Lung (tissue), 17 donors: ENCODE measurements at places on chromosomes 11 and 22.

DNA sequence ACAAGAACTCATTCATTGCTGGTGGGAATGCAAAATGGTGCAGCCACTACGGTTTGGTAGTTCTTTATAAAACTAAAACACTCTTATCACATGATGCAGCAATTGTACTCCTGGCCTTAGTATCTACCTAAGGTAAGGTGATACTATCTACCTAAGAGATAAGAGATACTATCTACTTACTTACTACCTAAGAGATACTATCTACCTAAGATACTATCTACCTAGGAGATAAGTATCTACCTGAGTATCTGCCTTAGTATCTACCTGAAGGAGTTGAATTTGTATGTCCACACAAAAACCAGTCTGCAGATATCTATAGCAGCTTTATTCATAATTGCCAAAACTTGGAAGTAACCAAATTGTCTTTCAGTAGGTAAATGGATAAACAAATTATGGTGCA is 29.0 kb upstream of the SMCO4 start:
- no peak for DNase-seq

DNA sequence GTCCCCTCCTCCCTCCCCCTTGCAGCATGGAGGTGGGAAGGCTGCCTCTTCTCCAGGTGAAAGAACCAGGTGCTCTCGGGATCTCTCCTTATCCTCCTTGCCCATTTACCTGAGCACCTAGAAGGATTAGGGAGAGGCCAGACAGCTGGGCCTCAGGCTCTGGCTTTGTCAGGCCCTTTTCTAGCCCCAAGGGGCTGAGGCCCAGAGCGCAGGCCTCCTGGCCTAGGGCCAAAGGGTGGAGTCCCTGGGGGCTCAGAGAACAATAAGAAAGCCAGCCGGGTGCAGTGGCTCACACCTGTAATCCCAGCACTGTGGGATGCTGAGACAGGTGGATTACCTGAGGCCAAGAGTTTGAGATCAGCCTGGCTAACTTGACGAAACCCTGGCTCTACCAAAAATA is 5.4 kb upstream of the TTLL1 start:
- DNase-seq: no peak

- DNase-seq: no peak
Observed at GRCh38 chr11:94133752-94134151, 5.1 kb downstream of the PANX1 start.

DNA sequence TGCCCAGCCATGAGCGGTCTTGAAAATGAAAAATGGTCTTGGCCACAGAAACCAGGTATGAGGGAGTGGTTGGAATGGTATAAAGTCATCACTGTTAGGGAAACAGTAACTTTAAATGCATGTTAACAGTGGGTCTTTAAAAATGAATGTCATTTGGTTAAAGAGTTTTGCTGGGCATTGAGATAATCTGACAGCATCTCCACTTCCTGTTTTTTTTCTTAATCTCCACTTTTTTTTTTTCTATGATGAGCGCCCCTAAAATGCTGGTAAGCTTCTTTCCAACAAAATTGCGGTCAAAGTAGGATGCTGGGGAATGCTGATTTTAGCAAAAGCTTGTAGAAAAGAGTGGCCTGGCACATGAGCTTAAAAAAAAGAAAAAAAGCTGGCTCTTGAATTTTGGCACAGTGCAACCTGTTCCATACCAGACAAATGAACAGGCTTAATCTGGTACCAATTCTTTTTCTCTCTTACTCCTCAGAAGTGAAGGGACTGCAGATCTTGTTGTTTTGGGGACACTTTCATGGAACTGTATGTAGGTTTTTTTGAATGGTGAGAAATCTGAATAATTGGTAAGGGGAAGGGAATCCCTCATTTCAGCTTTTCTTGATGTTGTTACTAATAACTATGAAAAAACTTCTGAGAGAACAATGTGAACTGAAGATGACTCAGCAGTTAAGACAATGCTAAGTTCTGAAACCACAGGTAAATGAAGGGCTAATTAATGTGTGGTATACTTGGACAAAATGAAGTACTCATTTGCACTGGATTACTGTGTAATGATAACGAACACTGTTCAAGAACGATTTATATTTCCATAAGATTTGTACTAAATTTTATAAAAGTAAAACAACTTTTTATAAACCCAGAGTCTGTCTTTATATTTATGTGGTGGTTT is 3.1 kb upstream of the ARHGEF12 start:
- no peak for DNase-seq

DNA sequence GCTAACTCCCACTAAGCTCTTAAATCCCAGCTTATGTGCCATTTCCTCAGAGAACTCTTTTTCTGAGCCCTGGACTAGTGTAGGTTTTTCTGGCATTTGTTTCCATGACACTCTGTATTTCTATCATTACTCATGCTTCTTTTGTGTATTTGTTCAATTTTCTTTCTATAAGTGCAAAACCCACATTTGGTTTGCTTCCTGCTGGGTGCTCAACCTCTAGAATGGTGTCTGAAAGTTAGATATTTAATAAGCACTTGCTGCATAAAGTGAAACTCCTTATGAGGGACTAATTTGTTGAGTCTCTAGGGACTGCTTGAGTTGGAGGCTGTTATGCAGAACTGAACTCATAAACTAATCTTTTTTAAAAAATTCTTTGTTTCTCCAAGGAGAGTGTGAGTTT is 68.6 kb downstream of the SYT9 start:
- DNase-seq: no peak

DNA sequence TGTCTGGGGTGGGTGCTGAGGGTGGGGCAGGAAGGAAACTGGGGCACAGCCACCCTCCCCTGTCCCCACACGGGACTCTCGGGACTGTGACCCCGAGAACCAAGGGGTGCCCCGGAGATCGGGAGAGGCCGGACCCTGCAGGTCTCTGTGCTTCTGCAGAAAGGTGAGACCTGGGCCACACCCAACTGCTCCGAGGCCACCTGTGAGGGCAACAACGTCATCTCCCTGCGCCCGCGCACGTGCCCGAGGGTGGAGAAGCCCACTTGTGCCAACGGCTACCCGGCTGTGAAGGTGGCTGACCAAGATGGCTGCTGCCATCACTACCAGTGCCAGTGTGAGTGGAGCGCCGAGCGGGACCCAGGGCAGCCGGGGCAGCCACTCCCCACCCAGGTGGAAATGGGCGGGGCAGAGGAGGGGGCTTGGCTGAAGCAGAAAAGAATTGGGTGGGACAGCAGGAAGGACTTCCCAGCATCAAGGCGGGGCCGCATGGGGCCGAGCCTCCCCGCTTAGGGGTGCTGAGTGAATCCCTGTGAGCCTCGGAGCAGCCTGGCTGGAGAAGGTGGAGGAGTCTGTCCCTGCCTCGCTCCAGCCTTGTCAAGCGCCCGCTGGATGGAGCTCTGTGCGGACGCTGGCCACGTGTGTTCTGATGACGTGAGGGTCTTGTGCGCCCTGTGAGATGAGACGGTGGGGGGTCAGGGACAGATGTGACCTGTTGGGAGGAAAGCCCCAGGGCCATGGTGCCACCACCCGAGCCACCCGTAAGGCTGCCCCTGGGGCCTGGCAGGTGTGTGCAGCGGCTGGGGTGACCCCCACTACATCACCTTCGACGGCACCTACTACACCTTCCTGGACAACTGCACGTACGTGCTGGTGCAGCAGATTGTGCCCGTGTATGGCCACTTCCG is 29.3 kb upstream of the MUC5B start:
- peak; percentile 12 for DNase-seq

- no peak for DNase-seq
Observed at GRCh38 chr11:105152021-105152512, 12.5 kb upstream of the CARD18 start.

GRCh38 chr22:39133871-39134270 is 18.6 kb downstream of the CBX7 start:
- DNase-seq: no peak

DNA sequence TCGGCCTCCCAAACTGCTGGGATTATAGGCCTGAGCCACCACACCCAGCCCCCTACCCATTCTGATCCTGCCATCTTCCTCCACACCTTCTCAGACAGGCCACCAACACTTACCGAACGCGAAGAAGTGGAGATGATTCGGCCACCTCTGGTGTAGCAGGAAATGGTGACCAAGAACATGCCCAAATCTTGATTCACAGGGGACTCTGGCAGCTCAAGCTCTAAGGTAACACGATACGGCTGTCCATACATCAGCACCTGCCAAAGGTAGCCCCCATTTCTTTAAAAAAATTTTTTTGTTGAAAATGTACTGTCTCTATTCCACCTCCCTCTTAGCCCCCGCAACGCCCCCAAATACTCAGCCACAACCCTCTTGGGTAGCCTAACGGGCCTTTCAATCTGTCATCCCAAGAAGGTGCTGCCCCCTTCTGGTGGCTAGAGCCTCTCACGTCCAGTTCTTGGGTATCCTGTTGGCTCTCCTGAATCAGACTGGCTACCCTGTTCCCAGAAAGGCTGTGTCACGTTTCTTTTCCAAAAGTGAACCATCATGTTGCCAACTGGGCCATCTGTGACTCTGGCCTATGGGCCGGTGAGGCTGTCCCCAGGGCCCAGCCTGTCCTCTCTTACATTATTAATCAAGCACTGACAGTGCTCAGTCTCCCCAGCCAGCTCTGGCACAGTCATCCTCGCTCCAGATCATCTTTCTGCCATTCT is 5.3 kb upstream of the LRRN4CL start:
- DNase-seq: peak; percentile 81

GRCh38 chr22:21033895-21034294 is 1.5 kb upstream of the SLC7A4 start:
- no peak for DNase-seq

DNA sequence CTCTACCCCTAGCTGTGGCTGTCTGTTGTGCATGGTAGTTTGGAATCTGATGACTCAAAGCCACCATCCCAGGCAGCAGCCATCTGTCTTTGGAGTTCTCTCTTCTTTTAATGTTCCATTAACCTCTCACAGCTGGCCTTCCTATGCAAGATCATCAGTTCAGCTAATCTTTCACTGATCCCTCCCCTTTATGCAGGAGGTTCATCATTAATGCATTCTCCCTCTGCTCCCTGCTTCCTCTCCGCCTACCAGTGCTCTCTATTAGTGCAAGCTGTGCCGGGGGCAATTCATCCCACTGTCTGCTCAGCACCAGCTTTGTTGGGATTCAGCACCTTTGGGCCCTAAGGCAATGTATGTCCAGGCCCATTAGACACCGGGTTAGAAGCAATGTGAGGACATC is 413.0 kb upstream of the LRRC4C start:
- DNase-seq: no peak

DNA sequence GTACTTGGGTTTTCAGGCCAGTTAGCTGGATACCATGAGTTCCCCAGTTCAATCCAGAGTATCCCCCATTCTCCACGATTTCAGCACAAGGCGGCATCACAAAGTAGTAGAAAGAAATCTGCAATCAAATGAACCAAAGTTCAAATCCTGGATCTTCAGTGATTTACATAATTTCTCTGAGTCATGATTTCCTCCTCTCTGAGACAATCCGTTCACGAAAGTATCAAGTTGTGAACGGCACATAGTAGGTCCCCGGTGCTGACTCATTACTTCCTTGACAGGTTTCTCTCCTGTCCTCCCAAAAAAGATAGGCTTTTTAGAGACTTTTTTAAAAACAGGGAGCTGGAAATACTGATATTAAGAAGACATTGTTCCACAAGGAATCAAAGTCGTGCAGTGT is 69.1 kb upstream of the AKIP1 start:
- DNase-seq: no peak

DNA sequence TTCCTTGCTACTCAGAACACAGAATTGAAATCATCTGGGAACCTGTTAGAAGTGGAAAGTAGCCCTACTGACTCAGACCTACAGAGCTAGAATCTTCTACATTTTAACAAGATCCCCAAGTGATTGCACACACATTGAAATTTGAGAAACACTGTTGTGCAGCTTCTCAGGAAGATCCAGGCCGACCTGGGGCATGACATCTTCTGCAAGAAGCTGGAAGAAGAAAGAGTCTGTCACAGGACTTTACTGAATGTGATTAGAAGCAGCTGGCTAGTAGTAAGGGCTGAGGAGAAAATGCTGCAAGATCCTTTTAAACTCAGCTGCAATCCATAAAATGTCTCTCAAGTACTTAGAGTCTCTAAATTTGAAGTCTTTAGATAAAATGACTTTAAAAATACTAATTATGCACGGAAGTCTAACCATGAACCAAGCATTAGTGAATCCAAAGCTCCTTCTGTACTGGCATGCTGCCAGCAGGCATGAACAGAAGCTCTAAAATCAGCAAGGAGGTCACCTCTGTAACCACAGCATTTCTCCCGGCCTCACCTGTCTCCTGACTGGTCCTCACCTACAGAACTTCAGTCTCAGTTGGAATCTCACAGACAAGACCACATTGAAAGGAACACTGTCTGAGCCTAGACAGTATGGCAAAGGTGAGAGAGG is 85.0 kb downstream of the SERGEF start:
- DNase-seq: no peak

GRCh38 chr22:48262596-48263430 is 1500.4 kb downstream of the TBC1D22A start:
- DNase-seq: no peak

GRCh38 chr11:11826260-11826659 is 15.5 kb upstream of the USP47 start:
- DNase-seq: no peak

DNA sequence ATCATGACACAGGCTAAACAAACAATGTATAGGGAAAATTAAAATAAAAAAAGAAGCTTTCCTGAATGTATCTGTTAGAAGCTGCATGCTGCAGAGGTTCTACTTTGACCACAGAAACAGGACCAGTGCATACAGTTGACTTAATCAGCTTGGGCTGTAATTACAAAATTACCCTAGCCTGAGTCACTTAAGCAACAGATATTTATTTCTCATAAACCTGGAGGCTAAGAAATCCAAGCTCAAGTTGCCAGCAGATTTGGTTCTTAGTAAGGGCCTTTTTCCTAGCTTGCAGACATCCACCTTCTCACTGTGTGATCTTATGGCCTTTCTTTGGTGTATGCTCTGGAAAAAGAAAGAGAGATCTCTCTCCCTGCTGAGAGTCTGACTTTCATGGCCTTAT is 946.5 kb upstream of the RAG2 start:
- no peak for DNase-seq

GRCh38 chr11:121485216-121485615 is 32.4 kb upstream of the SORL1-AS1 start:
- no peak for DNase-seq

- no peak for DNase-seq
Observed at GRCh38 chr11:70736461-70736860, 338.1 kb downstream of the CTTN start.

GRCh38 chr11:39641751-39642150 is 1817.7 kb downstream of the LRRC4C start:
- DNase-seq: peak; percentile 59

DNA sequence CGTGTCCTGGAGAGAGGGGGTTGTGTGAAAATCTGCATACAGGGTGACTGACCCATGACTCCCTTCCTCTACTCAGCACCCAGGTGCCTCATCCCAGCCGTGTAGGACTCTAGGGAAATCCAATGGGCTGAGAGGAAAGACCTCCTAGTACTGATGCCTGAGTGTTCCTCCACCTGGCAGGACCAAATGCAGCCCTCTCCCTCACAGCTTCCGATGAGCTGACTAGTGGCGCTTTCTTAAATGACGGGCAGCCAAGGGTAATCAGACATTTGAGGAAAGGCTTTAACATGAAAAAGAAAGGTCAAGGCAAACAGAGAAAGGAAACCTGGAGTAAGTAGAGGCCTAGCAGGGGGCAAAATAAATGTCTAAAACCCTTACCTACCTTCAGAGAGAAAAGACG is 5.0 kb upstream of the KCNJ1 start:
- DNase-seq: no peak
